ENCODE measurements at places on chromosomes 12 and 14.
A peak's percentile ranks its signal among the peaks of the same experiment; 100 is the strongest.

GRCh38 chr14:79274641-79275291, 936.5 kb downstream of the DIO2 start:
- no peak for DNase-seq

- DNase-seq: no peak
Observed at GRCh38 chr14:96362071-96362964, 823 bp downstream of the ATG2B start.

GRCh38 chr14:75985618-75986438, at the start of gene IFT43:
IFT43 (plus strand) TSS chr14:75985763; CDS start chr14:75985787, 24 bp downstream.
- peak; percentile 28 for DNase-seq

GRCh38 chr14:85852906-85853305, 323.0 kb downstream of the FLRT2 start:
- no peak for DNase-seq

- DNase-seq: no peak
Observed at GRCh38 chr12:19128485-19128884, 1.0 kb upstream of the PLEKHA5 start.

DNA sequence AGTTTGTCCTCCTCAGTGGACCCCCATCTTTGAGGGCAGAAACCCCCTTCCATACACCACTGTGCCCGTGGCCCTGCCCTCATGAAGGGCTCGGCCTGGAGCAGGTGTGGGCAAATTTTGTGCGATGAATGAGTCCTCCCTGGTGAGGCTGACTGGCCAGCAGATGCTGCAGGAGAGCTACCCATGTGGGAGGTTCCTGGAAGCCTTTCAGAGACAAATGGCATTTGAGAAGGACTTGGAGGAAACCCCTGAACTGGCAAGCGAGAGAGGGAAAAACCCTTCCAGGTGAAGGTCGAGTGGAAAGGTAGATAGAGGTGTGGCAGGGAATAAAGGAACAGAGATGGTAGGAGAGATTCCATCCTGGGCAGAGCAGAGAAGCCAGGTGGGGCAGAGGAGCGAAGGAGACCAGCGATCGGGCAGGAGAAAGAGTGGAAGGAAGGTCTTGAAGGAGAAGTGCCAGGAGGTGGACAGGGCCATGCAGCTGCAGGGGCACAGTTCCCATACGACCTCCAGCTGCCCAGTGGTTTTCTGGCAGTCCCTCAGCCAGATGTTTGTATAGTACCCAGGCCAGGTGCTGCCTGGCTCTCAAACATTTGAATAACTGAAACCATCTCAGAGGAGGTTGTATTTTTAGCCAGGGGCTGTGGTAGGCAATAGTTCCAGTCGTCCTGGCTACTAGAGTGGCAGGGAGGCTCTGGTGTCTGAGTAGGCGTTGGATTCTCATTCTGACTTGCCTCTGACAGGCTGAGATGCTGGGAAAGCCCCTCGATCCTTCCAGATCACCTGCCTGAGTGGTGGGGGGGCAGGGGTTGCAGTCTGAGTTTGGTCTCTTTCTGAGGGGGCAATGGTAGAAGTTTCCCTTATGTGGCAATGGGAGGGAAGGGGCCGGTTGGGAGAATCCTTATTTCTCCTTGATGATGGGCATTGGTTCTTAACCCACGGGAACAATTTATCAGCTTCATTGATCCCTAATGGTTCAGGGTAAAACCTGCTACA, 40.1 kb downstream of the FBXL14 start:
- no peak for DNase-seq

DNA sequence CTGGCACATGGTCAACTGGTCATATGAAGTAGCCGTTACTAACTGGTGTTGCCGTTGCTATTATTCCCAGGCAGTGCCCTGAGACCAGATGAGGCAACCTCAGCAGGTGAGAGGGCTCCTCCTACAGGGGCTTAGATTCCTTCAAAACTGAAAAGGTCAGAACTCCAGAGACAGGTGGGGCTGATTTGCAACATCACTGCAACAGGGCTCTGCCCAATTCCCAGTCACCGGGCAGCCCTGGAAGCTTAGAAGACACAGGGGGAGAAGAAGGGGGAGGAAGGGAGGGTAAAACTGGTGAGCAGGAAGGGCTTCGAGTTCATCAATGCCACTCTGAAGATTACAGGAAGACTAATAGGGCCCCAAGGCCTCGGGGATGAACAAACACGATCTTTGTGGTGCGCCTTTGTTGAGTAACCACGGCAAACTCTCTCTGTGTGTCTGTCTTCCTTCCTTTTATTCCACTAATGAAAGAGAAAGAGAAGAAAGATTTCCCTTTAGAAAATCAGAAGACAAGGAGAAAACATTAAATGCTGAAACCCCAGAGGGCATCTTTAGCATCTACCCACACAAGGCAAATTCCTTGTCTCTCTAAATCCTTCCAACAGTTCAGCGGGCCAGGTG, 749.1 kb upstream of the TBX3 start:
- no peak for DNase-seq

GRCh38 chr14:101315802-101316296, 245.4 kb upstream of the DIO3 start:
- DNase-seq: no peak

GRCh38 chr12:79558924-79559469, 131.8 kb downstream of the PAWR start:
- DNase-seq: no peak

DNA sequence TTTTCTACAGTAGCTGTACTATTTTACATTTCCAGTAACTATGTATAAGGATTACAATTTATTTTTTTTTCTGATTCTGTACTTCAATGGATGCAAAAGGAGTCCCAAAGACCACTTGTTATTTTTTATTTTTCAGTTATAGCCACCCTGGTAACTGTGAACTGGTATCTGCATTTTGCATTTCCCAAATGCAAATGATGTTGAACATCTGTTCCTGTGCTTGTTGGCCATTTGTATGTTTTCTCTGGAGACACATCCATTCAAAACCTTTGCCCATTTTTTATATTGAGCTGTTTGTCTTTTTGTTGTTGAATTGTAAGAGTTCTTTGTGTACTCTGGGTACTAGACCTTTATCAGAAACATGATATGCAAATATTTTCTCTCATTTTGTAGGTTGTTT, 485.6 kb downstream of the LRIG3 start:
- no peak for DNase-seq

DNA sequence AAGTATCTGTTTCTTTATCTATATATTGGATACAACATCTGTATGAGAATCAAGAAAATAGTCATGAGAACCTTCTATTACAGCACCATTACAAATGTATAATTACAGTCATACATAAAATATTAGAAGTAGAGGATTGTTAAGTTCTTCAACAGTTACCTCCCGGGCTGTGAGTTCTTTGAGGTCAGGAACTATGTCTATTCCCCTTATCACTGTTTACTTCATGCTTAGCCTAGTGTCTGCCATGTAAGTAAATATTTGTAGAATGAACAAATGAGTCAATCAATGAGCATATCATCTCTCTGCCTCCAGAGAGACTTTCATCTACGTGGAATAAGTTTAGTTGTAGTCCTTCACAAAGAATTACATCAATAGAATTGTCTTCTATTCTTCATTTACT, 47.2 kb downstream of the PUS7L start:
- DNase-seq: no peak

DNA sequence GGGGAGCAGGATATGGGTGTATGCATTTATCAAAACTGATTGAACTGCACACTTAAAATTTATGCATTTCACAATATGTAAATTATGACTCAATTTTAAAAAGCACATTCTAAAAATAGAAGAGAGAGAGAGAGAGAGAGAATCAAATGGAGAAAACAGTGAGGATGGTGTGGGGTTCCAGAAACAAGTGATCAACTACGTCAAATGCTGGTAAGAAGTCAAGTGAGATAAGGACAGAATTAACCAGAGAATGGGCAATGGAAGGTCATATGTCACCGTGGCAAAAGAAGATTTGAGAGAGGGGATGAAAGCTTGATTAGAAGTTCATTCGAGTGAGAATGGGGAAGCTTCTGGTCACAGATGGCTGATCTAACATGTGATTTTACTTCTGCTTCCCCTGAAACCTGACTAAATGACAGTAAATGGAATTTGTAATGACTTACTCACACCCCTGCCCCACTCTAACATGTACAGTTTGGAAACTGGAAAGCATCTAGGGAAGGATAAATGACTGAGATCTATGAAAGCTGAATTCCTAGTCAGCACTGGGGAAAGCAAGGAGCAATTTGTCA, 276.5 kb upstream of the AMIGO2 start:
- DNase-seq: no peak

- no peak for DNase-seq
Observed at GRCh38 chr14:49688701-49689030, 652 bp upstream of the POLE2 start.

- no peak for DNase-seq
Observed at GRCh38 chr12:71447691-71448132, 8.1 kb downstream of the LGR5 start.

- DNase-seq: no peak
Observed at GRCh38 chr12:1044199-1044598, 53.2 kb downstream of the ERC1 start.

- no peak for DNase-seq
Observed at GRCh38 chr12:87930627-87931026, 98.6 kb downstream of the C12orf50 start.
